ENCODE measurements at places on chromosomes 3 and 15.

DNA sequence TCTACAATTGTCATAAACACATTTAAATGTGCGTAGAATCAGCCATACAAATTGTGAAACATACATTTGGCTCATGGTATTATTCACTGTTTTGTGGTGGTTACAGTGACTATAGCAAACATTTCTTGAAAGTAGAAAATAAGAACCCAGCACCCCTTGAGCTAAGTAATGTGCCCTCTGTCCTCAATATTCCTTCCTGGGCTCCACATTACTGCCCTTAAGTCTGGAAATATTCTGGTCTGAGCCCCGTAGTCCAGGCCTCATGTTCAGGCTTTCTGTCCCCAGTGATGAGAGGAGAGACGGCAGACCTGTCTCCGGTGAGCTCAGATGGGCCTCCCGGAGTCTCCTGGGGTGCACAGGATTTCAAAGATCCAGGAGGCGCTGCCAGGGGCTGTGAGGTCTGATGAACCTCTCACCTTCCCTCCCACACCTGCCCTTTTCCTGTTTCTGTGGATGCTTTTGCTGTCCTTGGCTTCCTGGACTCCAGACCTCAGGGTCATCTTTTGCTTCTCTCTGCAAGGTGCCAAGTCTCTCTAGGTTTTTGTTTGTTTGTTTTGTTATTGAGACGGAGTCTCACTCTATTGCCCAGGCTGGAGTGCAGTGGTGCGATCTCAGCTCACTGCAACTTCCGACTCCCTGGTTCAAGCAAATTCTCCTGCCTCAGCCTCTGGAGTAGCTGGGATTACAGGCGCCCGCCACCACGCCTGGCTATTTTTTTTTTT lies 8.8 kb upstream of the MUC20 start:
- DNase-seq = no peak

- DNase-seq = no peak
Measured at GRCh38 chr3:109943181-109943580, 605.8 kb upstream of the DPPA4 start.

DNA sequence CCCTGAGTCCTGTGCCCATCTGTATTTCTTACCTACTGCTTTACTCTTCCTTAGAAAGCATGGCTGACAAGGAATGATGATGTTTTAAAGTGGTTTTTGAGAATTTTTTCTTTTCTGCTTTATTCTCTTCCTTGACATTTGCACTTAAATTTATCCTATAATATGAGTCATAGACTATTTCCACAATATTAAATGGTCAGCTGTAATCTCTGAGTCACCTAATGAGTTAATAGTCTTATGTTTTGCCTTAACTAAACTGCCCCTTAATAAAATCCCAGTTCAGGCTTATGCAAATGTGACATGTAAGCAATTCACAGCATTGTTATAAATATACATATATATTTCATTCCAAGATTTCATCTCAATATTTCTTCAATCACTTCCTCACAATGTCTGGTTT lies 23.8 kb downstream of the MEIS2 start:
- DNase-seq = no peak

- DNase-seq = no peak
Measured at GRCh38 chr3:17052363-17052762, 167.6 kb downstream of the PLCL2 start.

- DNase-seq = no peak
Measured at GRCh38 chr15:74179983-74180880, 6.7 kb downstream of the ISLR start.

DNA sequence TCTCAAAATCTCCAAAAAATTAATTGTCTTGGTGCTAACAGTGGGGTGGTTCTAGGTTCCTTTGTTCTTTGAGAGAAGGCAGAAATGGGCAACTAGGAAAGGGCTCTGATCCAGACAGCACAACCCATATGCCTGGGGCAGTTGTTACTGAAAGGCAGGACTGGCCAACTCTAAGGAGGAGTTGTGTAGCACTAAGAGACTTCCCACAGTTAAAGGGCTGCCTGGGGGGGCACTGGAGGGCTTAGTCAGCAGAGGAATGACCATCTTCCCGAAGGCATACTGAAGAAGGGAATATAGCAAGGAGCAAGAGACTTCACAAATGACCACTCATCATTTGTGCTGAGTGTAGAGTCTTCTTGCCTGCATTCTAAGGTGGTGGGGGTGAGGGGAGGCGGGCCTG lies 15.8 kb downstream of the ILDR1 start:
- no peak for DNase-seq

DNA sequence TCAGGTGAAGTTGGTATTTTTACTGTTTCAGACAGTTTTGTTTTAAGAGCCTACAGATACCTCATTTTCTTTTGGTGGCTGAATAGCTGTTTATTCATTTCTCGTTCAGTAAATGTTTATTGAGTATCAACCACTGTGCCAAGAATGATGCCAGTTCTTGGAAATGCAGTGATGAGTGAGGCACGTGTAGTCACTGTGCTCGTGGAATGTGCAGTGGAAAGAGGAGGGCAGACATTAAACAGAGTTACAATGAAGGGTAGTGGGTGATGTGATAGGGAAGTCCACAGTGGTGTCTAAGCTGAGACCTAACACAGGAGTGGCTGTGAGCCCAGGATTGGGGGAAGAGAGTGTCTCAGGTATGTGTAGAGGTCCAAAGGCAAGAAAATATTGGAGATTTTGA lies 73.7 kb downstream of the ARHGEF26 start:
- no peak for DNase-seq

DNA sequence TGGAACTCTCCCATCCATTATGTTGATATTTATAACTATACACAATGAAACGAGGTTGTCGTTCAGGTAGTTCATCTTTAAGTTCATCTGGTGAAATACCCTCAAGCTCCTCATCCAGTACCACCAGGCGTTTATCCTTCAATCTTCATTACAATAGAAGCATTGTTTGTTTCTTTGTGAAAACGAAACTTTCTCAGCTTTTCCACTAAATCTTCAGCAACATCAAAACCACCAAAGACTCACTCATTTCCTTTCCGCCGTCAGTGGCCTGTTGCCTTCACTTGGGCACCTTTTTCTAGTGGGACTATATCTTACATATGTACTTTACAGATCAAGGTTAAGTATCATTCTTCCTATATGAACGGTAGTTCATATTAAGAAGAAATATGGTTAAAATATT lies 44.1 kb upstream of the TFG start:
- DNase-seq = no peak
